ENCODE measurements at places on chromosomes 7 and 10.
A peak's percentile ranks its signal among the peaks of the same experiment; 100 is the strongest.

DNA sequence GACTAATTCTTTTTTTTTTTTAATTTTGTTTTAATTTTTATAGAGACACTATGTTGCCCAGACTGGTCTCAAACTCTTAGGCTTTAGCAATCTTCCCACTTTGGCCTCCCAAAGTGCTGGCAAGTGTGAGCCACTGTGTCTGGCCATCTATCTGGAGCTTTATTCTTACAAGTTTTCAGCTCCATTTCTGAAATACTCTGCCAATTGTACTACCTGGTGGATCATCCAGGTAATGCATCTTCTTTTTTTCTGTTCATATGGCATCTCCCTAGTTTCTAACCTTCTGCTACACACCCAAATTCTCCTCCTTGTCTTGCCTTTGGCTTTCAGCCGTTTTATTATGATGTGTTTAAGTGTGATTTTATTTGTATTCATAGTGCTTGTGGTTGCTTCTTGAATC is 40.2 kb downstream of the ZNF365 start:
- DNase-seq = no peak

DNA sequence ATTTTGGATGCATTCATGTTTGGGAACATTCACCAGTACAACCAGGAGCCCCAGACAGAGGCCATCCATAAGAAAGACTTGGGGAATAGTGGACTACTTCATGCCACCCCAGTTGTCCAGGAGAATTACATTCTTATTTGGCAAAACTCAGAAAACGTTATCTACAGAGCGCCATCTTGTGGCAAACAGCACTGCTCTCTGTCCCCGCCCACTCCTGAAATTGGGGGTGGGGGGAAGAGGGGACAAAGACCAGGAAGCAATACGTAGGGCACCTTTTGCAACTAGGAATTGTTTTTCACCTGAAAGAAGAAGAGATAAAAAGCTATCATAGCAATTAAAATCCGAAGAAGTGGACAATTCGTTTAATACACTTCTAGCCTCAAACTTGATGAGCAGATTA is 134.6 kb upstream of the MGMT start:
- no peak for DNase-seq

- DNase-seq = peak; percentile 78
Measured at GRCh38 chr7:39592586-39592985, 26.4 kb downstream of the YAE1 start.

GRCh38 chr10:65065278-65065677 is 1544.1 kb downstream of the REEP3 start:
- no peak for DNase-seq

DNA sequence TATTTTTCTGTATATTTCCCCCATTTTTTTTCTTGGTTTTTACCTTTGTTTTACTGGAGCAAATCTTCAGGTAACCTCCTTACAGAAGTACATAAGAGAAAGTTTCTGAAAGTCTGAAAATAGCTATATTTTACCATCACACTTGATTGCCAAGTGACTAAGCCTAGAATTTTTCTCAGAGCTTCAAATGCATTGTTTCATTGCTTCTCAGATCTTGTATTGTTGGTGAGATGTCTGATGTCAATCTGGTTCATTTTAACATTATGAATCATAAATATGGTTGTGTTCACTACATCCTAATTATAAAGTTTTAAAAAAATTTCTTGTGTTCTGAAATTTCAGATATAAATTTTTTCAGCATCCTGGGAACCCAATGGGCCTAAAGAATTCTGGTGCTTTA is 228.2 kb downstream of the AHR start:
- no peak for DNase-seq

- no peak for DNase-seq
Measured at GRCh38 chr10:94666391-94667102, 17.0 kb upstream of the CYP2C18 start.

DNA sequence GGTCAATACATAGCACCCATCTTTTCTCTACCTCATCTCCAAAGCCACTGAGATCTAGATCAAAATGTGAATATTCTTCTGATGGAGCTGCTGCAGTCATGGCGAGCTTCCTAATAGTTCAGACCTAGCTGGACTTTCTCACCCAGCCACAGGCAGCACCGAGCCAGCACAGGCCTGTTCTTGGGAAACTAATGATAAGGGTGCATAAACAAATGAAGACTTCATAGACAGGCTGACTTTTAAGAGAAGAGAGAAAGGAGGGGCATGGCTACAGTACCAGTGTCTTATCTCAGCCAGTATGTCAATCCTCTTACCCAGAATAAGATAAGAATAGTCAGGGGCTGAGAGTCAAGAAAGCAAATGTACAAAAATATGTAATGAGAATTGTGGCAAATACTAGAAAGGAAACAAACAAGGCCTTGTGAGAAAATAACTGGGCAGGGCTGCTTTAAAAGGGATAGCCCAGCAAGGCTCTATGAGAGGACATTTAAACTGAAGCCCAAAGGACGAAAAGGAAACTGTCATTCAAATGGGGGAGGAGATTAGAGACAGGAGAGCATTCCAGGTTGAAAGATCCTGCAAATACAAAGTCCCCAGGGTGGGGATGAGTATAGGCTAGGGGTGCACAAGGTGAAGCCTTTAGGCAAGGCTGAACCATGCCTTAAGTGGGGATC is 21.8 kb upstream of the CDK14 start:
- DNase-seq = no peak

DNA sequence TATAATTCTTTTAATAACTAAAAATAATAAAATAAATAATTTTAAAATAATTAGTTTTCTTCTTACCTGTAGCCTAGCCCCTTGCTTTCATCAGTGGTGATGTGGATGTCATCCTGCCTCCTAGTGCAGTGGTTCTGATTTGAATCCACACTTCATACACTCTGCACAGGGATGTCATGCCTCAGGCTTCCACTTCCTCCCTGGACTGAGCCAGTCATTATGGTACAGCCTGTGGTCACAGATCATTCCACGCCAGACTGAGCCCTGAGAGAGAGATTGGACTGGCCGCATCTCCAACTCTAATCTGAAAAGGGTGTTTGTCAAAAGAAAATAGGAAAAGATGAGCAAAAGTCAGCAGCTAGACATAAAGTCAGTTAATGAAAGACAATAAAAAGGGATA is 436.2 kb upstream of the IGFBP3 start:
- no peak for DNase-seq

- DNase-seq = no peak
Measured at GRCh38 chr7:129989466-129989865, 36.7 kb upstream of the UBE2H start.

- DNase-seq = no peak
Measured at GRCh38 chr7:29306319-29306991, 111.9 kb downstream of the CHN2 start.

- DNase-seq = no peak
Measured at GRCh38 chr7:142279601-142280000, 21.7 kb upstream of the PRSS58 start.

DNA sequence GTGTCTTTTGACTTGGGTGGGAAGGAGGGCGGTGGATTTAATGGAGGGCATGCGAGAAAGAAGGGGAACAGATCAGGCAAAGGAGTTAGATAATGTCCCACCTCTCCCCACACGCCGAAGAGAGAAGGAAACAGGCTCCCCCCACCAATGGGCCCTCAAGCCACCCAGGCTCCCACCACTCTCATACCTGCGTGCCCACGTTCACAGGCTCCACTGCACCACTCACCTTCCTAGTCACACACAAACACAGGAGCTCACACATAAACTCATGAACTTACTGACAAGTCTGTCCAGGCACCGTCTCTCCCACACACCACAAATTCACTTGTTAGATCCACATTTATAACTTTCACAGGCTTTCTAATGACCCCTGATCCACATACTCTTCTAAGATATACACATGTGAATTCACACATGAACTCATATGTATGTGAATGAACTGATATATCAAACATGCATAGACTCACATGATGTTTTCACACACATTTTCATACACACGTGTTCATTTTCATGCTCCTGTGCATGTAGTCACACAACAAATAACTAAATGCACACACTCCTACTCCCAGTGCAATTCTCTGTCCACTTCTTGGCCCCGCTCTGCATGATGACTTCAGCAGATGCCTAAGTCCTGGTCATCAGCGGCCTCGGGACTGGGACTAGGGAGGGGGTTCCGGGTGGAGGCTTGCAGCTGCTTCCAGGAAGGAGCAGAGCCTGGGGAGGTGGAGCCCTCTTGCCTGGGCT is 1.5 kb downstream of the LZTS2 start:
- peak; percentile 91 for DNase-seq

- DNase-seq = no peak
Measured at GRCh38 chr7:17021205-17021604, 139.4 kb upstream of the AGR3 start.

DNA sequence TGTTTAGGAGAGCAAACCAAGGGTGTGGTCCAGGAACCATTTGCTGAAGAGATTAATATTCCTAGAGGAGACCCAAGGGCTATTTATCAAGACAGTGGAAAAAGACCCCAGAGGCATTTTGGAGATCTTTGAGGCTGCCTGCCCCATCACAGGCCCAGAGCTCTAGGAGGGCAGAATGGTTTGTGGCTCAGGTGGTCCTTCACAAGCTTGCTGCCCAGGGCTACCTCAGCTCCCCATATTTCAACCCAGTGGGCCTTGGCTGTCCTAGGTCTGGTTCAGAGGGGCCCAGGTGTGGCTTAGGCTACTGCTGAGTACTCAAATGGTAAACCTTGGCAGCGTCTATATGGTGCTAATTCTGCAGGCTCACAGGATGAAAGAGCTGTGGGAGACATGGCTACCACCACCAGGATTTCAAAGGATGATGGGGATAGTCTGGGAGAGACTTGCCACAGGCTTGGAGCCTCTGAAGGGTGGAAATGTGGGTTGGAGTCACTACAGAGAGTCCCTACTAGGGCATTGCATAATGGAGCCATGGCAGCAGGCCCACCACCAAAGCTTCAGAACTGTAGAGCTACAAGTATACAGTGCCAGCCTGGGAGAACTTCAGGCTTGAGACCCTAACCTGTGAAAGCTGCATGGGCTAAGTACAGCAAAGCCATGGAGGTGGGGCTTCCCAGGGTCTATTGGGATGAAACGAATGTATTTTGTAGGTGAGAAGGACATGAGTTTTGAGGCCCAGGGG is 24.3 kb downstream of the PTEN start:
- DNase-seq = no peak

- no peak for DNase-seq
Measured at GRCh38 chr7:74216361-74216761, 6.6 kb downstream of the LAT2 start.

GRCh38 chr10:68950598-68950997 is 5.4 kb upstream of the DDX21 start:
- no peak for DNase-seq

- DNase-seq = peak; percentile 35
Measured at GRCh38 chr10:13536674-13537366, 8.0 kb upstream of the BEND7 start.

- DNase-seq = peak; percentile 53
Measured at GRCh38 chr7:129332254-129333035, 101.8 kb upstream of the STRIP2 start.

DNA sequence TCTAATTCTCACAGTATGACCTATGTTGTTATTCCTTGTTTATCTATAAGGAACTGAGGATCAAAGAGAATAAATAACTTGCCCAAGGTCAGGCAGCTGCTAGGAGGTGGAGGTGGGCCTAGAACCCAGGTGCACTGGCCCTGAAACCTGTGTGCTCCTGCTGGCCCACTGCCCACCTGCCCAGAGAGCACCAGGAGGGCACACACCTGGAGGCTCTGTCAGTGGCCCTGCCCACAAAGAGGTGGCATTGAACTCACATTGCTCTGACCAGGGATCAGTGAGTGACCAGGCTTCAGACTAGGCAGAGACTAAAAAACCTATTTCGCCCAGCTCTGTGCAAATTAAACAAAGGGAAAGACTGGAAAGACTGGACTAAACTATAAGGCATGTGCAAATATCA is 210.6 kb downstream of the TNS3 start:
- no peak for DNase-seq

DNA sequence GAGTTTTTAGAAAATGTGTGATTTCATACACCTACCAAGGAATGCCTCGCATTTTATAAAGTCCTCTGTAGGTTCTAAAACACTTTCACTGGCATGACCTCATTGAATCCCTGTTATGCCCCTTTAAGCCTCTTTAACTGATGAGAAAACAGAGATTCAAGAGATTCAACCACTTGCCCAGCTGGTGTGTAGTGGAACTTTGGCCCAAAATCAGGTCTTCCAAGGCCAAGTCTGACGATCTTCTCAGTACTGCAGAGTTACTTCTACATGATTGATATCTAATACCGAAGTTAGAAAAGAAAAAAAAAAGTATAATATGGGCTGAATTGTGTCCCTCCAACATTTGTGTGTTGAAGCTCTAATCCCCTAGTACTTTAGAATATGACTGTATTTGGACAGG is 202.0 kb downstream of the WDR11 start:
- DNase-seq = no peak

GRCh38 chr10:97607095-97607636 is 17.6 kb downstream of the C10orf62 start:
- no peak for DNase-seq

DNA sequence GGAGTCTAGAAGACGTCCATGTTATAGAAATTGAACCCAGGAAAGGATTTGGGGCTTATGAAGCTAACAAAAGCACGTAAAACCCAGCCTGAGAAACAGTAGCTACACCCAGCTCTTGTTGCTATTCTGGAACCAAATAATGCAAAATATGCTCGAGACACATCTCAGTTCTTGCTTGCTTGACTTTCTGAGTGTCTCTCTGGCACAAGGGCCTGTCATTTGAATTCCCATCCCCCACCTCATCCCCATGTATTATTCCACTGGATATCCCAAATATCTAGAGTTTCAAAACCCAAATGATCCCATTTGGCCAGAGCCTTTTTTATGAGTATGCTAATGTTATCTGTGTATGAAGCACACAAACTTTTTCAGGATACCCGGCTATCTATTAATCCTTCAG is 48.2 kb upstream of the AGBL3 start:
- no peak for DNase-seq

DNA sequence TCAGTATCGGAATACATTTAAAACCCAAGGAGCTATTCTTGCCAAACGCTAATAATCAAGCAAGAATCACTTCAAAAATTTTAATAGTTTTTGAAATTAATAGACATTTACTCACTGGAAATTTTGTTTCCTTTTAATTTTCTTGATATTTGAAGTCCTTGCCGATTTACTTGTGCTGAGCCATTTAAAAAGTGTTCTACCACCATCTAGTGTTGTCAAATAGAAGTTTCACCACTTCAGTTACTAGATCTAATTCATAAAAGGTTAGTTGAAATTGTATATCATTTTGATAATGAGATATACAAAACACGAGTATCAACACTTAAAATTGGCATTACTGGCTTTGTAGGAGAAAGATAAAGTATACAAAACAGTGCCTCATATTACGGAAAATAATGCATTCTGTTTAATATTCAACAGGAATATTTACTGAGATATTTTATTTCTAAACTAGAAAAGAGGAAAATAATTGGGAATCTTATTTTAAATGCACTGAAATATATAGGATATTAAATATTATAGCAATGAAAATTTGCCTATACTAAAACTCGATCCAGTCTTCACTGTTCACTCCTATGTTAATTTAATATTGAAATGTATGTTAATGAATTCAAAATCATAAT is 664.8 kb upstream of the SEMA3D start:
- DNase-seq = peak; percentile 63

GRCh38 chr7:134724606-134725005 is 54.8 kb upstream of the CALD1 start:
- DNase-seq = peak; percentile 41

GRCh38 chr7:88072715-88073055 is 138.6 kb downstream of the ADAM22 start:
- DNase-seq = no peak
